ENCODE measurements at places on chromosomes 1 and 21.

DNA sequence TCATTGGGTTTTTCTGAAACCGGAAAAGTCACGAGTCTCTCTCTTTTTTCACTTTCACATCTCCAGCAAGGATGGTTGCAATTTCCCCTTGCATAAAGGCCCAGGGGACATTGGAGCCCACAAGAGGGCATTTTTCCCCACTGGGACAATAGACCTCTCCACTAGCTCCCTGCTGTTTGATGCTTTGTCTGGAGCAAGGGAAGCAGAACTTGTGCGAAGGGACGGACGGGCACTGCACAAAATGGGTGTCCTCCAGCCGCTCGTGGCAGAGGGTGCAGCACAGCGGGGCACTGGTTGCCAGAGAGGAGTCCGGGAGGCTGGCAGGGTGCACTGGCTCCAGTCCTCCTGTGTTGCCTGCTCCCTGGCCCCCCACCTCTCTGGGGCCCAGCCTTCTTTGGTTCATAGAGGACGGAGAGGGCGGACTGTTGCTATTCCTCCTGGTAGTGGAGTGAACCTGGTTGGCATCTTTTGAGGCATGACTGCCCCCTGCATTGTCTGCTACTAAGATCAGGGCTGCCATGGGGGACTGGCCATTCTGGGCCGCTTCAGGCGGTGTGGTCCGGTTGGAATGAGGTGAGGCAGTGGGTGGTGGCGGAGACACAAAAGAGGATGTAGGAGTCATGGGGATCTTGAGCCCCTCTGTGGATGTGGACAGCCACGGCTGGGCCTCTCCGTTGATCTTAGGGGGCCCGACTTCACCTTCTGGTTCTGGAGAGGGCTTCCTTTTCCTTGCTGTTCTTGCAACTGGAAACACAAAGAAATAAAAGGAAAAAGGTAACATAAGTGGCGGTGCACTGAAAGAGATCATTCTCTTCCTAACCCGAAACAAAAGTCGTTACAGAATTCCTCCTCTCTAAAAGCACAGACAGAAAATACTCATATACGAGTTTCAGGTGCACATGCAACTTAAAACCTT lies 2.6 kb downstream of the IRF2BP2 start:
- DNase-seq = peak; percentile 41

DNA sequence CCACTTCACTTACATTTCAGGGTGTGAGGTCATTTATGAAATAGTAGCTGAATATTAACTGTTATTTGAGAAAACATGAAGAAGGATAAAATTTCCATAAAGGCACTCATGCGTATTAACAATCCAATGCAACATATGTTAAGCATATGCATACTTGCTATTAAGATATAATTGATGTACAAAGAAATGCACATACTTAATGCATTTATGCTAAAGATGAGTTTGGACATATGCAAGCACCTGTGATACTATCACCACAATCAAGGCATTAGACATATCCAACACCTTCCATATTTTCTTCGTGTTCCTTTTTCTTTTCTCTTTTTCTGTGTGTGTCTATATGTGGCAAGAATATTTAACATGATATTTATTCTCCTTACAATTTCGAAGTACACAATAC lies 464.8 kb upstream of the BRINP3 start:
- DNase-seq = no peak

GRCh38 chr1:241212628-241213027 lies 144.4 kb downstream of the RGS7 start:
- DNase-seq = no peak

DNA sequence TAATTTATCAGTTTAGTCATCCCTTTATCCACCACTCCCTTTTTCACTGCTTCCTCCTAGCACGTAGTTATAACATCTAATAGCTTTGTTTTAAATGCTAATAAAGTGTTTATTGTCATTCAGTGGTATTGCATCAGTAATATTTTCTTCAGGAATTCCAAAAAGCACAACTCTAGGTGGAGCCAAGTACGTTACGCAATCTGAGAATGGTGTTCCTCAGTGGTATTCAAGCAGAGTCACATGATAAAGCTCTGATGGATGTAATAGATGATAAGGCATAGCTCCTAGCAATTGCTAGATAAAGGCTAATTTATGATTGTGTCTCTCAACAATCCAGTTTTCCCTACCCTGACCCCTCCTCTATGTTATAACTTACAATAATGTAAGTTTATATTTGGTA lies 494.6 kb upstream of the ADGRL4 start:
- DNase-seq = no peak

GRCh38 chr1:178284058-178284457 lies 190.2 kb downstream of the RASAL2 start:
- no peak for DNase-seq

DNA sequence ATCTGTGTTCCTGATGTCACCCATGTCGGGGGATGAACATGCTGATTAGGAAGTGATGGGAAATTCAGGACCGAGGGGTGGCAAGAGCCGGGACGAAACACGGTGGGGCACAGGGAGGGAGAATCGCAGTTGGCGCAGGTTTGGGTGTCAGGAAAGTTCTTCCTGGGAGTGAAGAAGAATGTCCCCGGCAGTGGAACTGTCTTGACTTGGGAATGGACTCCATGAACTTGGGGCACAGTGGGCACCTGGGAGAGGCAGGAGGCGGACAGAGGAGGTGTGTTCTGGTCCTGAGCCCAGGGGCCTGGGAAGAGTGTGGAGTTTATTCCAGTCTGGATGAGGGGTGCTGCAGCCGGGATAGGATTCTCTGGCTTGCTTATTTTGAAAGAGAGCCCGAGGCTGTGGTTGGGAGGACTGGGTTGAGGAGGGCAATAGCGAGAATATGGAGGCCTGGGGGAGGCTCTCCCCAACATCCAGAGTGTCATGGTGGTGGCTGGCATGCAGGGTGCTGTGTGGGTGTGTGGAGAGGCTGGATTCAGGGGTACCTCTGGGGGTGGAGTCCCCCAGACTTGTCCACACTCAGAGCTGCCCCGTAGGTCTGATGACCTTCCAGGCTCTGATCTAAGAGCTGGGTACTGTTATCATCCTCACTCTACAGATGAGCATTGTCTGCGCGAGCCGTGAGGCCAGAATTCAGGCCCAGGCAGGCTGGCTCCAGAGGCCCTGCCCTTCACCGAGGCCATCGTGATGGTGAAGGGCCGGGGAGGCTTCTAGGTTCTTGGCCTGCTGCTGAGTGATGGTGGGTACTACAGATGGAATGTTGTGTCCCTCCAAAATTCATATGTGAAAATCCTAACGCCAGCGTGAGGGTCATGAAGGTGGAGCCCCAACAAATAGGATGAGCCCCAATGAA lies 274.5 kb upstream of the C1orf174 start:
- no peak for DNase-seq

DNA sequence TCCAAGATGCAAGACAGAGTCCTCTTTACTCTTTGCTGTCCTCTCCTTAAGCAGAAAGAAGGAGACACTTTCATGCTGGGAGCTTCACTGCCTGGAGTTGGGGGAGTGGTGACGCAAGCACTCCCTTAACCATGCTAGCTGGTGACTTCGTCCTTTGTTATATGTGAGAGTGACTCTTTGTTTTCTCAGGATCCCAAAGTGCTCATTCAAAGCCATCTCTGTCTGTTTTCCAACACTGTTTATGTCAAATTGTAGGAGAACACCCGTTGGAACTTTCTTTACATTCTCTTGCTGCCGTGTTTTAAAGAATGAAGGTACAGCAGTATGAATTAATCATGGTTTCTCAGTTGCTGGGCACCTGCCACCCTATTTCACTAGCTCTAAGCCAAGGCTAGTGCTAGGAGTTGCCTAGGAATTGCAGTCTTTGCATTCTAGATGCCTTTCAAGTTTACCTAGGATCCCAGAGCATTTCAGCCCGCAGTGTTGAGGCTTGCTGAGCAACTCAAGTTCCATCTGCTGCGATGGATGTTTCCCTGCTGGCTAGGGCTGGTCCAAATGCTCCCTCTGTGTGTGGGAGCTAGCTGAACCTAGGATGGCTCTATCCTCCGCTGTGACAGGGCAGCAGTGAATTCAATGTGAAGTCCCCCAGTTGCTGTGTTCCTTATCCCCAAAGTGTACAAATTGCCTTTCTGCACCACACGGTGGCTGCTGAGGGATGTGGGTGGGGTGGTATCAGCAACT lies 82.6 kb upstream of the GPR52 start:
- DNase-seq = peak; percentile 57

- no peak for DNase-seq
Observed at GRCh38 chr1:37865348-37866120, 6.1 kb upstream of the MTF1 start.

DNA sequence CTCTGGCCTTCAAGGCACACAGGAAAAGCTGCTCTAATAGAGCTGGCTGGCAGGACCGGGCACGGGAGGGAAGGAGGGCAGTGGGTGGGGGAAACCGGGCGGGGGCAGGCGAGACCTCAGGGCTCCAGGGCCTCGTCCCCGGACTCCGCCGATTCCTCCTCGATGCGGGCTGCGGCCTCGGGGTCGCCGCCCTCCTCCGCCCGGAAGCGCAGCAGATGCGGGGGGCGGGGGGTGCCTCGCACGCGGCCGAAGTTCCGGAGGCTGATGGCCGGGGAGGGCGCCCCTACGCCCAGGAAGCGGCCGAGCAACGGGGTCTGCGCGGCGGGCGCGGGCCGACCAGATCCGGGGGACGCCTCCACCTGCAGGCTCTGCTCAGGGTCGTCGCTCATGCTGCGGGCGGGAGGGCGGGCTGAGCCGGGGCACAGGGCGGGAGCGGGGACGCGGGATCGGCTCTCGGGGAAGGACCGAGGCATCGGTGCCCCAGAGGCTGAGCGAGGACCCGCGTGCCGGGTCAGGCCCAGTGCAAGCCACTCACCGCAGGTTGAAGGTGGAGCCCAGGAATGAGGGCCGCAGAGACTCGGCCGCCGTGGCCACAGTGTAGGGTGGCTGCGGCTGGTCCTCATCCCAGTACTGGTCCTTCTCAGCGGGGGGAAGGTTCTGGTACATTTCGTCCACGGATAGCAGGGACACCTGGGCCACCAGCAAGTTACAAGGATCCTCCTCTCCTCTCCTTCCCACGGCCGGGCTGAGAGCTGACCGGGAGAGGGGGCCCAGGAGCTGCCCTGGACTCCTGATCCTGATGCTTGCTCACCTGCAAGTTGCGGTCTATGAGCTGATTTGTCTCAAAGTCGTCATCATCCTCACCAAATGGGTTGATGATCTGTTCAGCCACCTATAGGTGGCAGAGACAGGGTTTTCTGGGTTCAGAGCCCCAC lies 3.6 kb downstream of the BEST4 start:
- no peak for DNase-seq

GRCh38 chr1:3561702-3562101 lies 49.6 kb downstream of the MEGF6 start:
- DNase-seq = no peak

DNA sequence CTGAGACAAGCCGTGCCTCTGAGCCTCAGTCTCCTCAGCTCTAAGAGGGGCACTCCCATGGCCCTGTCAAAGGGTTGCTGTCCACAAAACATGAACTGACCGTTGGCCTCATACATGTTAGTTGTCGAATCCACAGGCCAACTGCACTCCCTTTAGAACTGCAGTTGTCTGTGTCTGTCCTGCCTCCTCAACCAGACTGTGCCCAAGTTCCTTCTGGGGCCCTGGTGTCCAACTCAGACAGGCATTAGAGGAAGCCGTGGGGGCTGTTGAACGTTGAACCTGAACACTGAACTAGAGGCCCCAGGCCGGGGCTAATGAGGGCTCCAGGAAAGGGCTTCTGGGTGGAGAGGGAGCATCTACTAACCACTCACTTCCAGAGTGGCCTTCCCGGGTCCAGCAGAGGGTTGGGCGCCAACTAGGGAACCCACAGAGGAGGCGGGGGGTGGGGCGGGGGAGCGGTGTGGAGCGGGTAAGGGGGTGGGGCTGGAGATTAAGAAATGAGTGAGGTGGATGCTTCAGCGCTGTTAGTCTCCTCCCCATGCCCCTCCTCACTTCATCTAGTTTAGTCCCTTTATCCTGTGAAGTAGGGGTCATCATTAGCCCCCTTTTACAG lies at the start of gene RAB42:
TSS of gene RAB42 (plus strand) at position 558 of the 613 bp plus-strand sequence. CDS start 247 bp downstream, outside the sequence.
- DNase-seq = no peak

- DNase-seq = no peak
Observed at GRCh38 chr1:41791667-41792484, 126.8 kb downstream of the HIVEP3 start.

DNA sequence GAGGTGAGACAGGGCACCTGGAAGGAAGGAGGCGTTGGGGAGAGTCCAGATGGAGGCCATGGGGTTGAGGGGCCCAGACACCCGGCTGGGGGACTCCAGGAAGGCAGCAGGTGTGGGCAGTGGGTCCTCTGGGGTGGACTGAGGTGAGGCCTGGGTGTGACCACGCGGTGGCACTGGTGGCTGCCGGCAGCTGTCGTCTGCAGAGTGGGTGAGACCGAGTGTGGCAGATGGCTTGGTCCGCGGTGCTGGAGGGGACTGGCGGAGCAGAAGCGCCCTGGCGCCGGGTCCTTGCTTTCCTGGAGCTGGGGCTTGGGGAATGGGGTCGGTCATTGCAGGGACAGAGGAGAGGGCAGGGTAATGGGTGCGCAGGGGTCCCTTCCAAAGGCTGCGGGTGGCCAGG lies 12.5 kb downstream of the AGRN start:
- DNase-seq = no peak

All from nucleus accumbens (tissue), 56 donors.